Suppressor macrophage treated with lipopolysaccharide for 4 hours (primary cell): ENCODE measurements at places on chromosomes 7 and 10.

DNA sequence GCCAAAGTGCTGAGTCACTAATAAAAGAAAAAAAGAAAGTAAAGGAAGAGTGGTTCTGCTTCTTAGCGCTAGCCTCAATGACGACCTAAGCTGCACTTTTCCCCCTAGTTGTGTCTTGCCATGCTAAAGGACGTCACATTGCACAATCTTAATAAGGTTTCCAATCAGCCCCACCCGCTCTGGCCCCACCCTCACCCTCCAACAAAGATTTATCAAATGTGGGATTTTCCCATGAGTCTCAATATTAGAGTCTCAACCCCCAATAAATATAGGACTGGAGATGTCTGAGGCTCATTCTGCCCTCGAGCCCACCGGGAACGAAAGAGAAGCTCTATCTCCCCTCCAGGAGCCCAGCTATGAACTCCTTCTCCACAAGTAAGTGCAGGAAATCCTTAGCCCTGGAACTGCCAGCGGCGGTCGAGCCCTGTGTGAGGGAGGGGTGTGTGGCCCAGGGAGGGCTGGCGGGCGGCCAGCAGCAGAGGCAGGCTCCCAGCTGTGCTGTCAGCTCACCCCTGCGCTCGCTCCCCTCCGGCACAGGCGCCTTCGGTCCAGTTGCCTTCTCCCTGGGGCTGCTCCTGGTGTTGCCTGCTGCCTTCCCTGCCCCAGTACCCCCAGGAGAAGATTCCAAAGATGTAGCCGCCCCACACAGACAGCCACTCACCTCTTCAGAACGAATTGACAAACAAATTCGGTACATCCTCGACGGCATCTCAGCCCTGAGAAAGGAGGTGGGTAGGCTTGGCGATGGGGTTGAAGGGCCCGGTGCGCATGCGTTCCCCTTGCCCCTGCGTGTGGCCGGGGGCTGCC lies at the start of gene IL6:
TSS of gene IL6 (plus strand) at position 294 of the 807 bp plus-strand sequence. CDS start at position 357, 63 bp downstream.
- DNase-seq = peak; percentile 96

DNA sequence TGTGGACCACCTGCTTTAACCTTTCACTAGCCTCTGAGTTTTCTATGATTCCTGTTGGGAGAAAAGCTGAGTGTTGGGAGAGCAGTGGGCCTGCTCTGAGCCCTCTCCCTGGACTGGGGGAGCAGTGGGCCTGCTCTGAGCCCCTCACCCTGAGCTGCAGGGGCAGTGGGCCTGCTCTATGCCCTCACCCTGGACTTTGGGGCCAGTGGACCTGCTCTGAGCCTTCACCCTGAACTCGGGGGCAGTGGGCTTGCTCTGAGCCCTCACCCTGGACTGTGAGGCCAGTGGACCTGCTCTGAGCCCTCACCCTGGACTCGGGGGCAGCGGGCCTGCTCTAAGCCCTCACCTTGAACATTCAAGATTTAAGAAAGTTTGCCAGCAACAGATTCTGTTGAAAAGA lies 33.4 kb downstream of the AGAP6 start:
- DNase-seq = no peak

DNA sequence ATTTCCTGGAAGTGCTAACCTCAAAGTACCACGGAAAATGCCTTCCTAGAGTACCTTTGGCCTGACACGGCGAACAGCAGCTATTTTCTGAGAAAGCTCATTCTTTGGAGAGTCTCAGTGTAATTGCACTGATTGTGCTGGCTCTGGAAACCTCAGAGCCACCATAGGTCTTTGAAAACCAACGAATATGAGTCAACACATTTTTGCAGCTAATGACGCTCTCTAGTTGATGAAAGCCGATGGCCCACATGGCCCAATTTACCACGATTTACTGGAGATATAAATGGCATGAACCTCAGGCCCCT lies 187.1 kb downstream of the ADARB2 start:
- DNase-seq = no peak

GRCh38 chr10:22630234-22631174 lies 83.9 kb downstream of the PIP4K2A start:
- DNase-seq = peak; percentile 94

DNA sequence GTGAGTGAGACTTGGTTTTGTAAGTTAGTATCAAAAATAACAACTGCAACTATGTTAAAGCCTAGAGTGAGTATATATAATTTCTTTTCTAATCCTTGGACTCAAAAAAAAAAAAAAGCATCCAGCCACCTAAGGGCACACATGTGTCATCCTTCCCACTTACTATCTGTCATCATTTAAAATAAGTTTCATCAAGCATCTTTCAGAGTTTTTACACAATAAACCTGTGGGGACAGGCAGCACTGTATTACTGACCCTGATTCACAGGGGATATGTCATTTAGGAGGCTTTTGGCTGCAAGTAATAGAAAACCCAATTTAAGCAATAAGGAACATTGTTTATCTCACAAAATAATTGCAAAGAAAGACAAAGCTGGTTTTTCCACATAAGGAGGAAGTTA lies 32.3 kb upstream of the OSBPL3 start:
- DNase-seq = peak; percentile 34

GRCh38 chr7:6160191-6160623 lies 112.2 kb downstream of the CYTH3 start:
- no peak for DNase-seq

DNA sequence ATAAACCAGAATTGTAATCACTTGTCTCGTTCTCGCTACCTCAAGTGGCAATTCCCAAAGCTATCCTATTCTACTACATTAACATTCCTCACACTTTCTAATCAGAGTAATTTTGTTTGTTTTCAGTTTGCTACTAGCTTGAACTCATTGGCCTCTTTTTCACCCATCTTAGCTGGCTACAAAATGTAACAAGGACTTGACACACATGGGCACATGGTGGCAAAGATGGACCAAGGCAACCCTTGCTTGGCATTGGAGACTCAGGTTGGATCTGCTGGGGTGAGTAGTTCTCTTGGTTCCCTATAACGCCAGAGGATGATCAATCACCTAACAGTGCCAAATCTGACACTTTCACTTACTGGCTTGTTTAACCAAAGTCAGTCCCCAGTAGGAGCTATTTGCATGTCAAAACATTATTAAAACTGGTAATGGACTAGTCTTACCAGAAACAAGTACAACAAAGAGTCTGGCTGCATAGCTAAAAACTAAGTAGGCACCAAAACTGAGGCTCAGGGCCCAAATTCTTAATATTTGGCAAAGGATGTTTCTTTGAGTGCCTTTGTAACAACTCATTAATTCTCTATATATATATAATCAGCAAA lies 1.9 kb downstream of the USP6NL start:
- peak; percentile 47 for DNase-seq

DNA sequence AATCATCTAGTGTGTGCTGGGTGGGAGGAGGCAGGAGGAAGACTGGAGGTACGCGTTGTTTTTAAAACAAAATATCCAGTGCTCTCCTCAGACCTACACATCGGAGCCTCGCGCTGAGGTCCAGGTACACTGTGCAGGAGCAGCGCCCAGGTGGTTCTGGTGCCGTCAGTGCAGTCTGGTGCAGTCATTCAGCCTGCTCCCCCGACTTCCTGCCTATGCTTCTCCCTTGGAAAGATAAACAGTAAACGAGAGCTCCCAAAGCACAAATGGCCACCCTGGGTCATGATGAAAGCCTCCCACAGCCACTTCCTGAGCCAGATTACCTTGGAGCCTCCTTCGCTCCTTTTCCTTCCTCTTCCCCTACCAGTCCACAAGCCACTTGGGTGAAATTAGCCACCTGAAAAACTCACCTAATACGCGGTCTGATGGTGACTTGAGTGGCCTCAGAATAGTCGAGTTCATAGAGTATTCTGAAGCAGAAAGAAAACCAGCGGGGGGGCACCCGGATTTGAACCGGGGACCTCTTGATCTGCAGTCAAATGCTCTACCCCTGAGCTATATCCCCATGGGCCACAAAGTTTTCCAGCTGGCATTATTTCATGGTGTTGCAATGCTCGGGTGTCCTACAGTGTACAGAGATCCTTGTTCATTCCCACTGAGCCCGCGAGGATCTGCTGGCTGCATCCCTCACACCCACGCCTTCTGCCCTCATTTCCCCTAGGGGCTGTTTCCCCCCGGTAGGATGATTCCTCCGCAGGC lies 82.5 kb downstream of the ZNF467 start:
- DNase-seq = peak; percentile 32

- peak; percentile 14 for DNase-seq
These were observed 66.1 kb downstream of the CREM start for GRCh38 chr10:35192645-35193249.

DNA sequence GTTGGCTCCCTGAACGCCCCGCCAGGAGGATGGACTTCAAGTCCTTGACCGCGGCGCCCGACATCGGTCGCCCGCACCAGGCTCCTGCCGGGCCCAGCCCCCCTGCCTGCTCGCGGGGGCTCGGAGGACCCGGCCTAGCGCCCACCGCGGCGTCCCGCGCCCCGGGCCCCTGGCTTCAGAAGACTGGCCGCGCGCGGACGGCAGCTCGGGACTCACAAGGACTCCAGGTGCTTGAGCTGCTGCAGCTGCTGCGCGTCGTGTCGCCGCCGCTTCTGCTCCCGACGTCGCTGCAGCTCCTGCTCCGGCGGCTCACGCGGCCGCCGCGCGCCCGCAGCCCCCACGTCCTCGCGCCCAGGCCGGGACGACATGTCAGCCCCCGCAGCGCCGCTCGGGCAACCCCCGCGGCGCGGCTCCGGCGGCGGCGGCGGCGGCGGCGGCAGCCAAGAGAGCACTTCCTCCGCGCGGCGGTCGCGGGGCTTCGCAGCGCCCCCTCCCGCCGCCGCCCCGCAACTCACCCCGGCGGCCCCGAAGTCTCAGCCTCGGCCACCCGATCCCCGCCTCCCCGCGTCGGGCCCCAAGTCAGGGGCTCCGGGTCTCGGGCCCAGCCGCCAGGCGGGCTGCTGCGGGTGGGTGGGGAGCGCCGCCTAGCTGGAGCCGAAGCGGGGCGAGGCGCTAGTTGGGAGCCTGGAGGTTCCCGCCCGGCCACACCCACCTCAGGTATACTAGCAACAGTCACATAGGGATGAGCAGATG lies at the start of gene RP9:
TSS of gene RP9 (minus strand) at position 400 of the 753 bp plus-strand sequence. CDS start at position 368, 32 bp downstream.
- peak; percentile 84 for DNase-seq

DNA sequence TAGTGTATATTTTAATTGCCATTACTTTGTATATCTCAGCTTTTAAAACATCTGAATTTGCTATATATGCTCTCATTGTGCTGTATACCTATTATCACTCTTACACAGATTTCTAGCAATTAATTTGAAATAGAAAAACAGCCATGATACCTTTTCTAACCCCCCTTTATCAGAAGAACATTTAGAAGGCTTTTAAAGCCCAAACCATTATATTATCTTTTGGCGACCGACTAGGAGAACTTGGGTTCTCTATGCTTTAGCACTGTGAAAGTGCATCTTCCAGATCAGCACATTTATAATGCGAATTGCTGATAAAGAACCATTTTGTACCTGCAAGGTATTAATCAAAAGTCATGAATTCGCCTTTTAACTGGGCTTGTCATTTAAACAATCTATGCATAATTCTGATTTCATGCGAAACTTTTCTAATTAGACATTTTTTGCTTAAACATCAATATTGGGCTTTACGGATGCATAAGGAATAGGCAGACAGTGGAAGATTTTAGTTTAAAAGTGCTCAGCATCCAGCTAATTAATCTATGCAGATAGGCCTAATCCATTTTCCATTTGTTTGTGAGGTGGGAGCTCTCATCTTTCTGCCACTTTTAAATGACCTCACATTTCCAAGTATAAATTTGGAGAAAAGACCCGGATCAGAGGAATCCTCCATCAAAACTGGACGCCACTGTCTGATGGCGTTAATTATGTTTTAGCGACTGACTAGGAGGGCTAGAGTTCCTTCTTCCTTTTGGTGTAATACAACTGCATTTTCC lies 1.2 kb upstream of the MLLT10 start:
- DNase-seq = no peak

- no peak for DNase-seq
These were observed 19.0 kb downstream of the GPER1 start for GRCh38 chr7:1106793-1107421.

GRCh38 chr10:102404361-102405107 lies 9.0 kb downstream of the NFKB2 start:
- no peak for DNase-seq

DNA sequence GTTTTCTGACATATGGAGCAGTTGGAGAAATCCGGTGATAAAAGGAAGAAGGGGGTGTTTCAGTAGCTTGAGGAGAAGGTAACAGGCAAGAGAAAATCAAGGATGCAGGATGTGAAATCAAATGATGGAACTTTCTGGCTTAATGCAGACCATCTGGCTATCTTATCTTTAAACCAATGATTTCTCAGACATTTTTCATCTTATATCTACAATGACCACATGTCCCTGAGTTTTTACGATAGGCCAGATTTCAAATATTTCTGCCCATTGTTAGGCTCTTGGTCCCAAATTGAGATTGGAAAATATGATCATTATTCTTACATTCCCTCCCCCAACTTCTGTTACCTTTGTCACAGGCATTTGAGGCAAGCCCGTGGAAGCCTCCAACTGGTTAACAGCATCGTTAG lies 486.8 kb downstream of the SUGCT start:
- no peak for DNase-seq

DNA sequence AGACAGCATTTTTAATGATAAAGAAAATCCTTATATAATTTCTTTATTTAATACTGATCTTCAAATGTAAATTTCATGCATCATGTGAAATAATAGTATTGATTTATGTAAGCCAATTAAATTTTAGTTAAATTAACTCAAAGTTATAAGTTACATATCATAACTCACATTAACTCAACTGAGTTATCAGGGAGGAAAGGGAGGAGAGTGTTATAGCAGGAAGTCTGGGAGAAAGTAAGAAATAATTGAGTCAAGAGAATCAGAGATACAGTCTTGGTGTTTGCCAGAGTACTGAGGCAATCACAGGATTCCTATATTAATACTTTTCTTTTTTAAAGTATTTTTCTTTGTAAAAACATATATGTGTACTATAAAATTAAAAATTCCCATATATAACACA lies 4.0 kb downstream of the BICC1 start:
- no peak for DNase-seq

- DNase-seq = peak; percentile 54
These were observed 120.7 kb downstream of the SRPK2 start for GRCh38 chr7:105268056-105268455.

GRCh38 chr10:10499839-10500238 lies 517.8 kb upstream of the CELF2 start:
- DNase-seq = peak; percentile 29

DNA sequence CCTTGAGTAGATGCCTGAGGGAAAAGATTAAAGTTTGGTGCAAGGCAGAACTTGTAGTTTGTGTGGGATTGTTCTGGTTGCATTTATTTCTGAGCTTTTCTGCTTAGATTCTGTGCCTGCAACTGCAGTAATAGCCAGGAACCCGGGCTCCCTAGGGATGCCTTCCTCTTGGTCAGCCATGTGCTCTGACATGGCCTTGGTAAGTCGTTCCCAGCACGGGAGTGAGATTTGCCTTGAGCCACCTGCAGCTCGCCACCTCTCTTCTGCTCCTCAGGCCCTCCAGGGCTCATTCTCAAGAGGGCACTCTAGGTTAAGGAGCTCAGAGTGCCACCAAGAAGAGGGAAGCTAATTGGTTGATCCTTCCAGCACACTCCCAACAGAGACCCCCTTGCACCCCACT lies 350.6 kb upstream of the MKI67 start:
- no peak for DNase-seq
